ENCODE measurements at places on chromosomes 12 and 14.
A peak's percentile ranks its signal among the peaks of the same experiment; 100 is the strongest.

DNA sequence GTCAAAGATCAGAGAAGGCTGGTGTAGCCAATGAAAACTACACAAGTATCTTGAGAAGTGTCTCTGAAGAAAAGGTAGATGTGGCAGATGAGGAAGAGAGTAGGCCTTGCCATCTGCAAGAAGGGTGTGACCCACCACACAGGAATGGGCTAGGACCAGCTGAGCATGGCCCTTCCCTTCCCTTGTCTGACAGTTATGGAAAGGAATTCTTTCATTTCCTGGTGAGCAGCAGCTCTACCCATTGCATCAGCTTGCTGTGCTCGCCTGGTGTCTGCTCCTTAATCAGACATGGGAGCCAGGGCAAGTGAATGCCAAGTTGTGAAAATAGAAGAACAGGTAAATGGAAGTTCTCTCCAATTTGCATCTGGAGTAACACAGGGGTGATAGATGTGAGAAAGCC lies 145.2 kb upstream of the KRR1 start:
- DNase-seq = peak; percentile 94

DNA sequence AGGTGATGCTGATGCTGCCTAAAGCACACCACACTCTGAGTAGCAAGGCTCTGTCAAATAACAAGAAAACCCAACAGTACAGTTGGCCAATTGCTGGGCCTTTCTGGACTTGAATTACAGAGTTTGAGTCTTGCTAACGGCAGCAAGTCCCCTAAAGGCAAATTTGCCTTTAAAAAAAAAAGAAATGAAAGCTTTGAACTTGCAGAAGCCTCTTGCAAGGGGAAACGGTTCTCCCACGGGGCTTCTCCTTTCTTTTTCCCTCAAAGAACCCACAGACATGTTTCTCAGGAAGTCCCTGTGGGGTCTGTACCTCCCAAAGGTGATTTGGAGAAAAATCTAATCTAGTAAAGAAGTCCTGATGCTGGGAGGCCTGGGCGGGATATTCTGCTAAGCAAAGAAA lies 191.3 kb upstream of the MYL2 start:
- DNase-seq = no peak

- DNase-seq = peak; percentile 41
Observed at GRCh38 chr12:6771091-6771495, 1.2 kb upstream of the LAG3 start.

DNA sequence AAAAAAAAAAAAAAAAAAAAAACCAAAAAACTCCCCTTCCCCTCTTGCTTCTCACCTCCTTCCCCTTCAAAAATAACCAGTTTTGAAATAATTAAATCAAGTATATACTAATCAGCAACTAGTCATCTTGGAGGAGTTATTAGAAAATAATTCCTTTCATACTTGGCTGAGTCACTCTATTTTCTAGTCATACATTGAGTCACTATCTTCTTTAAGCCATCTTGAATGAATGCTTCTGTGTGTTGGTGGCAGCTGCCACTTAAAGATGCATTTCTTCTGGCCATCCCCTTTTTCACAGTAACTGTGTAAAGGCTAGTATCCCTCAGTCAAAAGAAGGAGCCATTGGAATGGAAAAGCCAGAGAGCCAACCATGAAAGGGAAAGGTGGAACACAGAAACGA lies 84.2 kb upstream of the TMEM263 start:
- DNase-seq = peak; percentile 52

DNA sequence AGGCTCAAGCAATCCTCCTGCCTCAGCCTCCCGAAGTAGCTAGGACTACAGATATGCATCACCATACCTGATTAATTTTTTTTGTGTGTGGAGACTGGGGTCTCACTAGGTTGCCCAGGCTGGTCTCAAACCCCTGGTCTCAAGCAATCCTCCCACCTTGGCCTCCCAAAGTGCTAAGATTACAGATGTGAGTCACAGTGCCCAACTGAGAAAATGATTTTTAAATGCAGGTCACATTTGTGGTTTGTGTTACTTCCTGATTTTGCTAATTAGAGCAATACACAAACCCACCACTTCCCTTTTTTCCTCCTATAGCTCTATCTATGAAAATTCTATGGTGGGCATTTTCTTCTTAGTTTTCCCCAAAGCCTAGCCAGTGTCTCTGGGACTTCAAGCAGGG lies 45.5 kb upstream of the TMEM263 start:
- no peak for DNase-seq

GRCh38 chr14:73232984-73233383 lies 4.3 kb upstream of the PAPLN start:
- no peak for DNase-seq

DNA sequence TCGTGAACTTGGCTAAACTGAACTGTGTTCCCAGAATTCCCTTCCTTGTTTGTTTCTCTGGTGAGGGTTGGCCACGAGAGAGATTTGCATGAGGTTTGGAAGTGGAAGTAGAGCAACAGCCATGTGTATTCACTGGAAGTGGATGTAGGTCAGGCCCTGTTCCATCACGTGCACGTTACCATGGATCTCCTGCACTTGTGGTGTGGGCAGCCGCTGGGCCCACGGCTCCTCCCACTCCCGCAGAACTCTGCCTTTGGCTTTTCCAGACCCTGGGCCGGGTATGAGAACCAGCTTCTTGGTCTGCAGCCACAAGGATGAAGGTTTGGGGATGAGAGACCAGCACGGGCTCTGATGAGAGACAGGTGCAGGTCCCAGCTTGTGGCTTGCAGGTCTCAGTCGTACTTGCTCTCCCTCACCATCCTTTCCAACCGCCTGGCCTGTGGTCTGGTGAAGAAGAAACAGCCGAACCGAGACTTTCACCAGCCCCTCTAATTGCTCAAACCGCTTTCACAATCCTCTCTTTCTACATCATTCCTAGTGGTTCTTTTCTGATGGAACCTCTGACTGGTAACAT lies 94.9 kb downstream of the DUSP16 start:
- no peak for DNase-seq

DNA sequence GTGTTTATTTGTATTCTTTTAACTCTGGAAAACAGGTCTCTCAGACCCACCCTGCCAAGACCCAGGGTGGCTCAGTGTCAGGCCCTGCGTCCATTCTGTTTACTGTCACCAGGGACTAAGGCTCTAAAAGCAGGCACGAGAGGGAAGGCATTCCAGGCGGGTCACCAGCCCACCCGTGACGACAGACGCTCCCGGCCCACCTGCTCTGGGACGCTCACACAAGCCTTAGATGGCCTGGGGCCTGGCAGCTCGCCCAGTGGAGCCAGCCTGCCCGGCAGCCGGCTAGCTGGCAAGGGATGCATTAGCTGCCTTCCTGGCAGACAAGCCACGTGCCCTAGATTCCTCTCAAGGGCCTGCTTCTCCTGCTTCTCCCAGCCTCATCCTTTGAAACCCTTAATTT lies 9.2 kb upstream of the NUAK1 start:
- DNase-seq = no peak

DNA sequence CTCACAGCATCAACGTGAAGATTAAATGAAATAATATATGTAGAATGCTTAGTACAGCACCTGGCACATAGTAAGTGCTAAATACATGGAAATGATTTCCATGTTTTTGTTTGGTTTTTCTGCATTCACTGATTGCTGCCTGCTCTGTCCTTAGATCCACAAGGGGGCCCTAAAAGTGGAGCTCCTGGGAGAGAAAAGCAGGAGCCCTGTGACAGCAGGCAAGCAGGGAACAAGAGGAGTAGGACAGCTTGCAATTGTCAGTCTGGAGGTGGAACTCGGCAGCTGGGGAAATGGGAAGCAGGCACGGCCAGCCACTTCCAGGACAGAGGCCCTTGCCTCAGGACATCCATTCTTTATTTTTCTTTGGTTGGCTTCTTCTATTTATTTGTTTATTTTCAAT lies 292.9 kb downstream of the BMP4 start:
- DNase-seq = peak; percentile 70

- DNase-seq = no peak
Observed at GRCh38 chr14:78073028-78073427, 97.1 kb upstream of the NRXN3 start.

- no peak for DNase-seq
Observed at GRCh38 chr12:56271031-56271430, 4.3 kb downstream of the COQ10A start.

DNA sequence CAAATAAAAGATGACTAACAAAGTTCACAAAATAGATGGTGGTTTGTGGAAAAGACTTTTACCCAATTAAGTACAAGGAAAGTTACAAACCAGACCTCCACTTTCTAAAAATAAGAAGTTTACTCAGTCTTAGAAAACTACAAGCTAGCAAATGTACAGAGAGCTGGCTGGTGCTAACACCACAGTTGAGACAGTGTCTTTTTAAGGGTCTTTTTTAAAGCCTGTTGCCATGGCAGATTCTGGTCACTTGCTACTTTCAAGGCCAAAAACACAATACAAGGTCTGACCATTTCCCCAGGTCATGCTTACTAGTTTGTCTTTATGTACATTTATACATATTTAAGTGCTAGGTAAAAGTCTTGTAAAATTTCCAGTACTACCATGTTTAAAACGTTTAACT lies 2.4 kb downstream of the BTG1 start:
- DNase-seq = no peak

DNA sequence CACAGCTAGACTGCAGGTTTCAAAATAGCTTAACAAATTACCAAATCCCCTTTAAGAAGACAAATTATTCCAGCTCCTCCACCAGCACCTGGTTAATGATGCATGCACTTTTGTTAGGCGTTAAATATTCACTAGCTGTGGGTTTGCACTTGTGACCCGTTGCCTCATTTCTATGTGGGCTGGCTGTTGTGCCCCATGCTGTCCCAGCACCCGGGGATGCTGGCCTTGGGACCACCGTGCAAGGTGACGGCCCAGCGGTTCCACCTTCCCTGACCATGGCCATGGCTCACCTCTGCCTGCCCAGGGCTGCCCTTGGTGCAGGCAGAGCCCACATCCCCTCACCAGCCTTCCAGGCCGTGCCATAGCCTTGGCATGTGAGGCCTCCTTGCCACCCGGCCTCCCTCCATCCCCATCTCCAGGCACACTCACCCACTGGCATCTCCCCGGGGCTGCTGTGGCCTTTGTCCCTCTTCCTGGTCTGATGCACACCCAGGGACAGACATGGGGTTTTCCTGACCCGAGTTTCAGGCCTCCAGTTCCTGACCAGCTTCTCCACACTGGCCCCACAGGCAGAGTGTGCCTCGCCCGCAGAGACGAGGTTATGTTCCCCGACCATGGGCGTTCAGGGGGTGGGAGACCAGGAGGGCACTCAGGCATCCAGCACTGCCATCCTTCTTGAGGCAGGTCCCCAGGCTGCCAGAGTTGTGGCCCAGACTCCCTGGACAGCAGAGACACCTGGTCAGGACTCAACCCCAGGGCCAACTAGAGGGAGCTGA lies 20.3 kb upstream of the C14orf180 start:
- DNase-seq = no peak

- DNase-seq = no peak
Observed at GRCh38 chr12:59724011-59724695, 128.3 kb downstream of the SLC16A7 start.

DNA sequence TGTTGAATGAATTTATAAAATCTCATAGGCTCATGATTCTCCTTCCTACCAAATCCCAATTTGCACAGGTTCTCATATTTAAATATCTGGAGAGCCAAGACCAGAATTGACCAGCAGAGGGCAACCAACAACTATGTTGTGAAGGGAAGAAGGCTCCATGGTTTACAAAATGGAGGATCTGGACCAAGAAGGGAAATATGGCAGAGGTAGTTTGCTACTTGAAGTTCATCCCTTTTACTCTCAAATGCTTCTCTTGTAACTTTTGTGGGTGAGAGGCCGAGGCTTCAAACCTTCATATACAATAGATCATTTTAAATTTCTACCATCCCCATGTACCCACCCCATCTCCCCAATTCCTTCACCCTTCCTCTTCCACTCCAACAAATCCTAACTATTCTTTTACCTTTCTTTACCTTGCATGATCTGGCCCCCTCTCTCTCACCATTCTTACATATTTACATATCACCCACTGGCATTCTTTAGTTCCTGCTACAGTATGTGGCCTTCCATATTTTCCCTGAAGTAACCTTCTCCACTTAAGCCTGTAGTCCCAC lies 3.8 kb upstream of the SMARCC2 start:
- peak; percentile 65 for DNase-seq

- DNase-seq = no peak
Observed at GRCh38 chr14:98770151-98770550, 501.8 kb downstream of the BCL11B start.

- no peak for DNase-seq
Observed at GRCh38 chr12:118827047-118827446, 154.3 kb upstream of the SRRM4 start.

DNA sequence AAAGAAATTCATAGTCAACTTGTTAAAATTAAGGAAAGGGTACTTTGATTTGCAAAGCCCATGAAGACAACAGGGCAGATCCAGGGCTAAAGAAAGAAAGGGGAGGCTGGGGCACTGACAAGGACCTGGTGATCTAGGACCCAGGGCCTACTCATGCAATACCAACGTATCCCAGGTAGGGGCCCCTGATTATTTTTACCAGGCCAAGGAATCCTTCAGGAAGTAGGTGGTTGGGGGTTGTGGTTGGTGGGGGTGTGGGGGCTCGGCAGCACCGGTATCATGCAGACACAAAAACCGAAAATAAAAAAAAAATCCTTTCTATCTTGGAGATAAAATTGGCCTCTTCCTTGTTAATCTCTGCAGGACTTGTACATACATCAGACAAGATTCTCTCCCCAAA lies 47.5 kb downstream of the GSC start:
- DNase-seq = no peak

DNA sequence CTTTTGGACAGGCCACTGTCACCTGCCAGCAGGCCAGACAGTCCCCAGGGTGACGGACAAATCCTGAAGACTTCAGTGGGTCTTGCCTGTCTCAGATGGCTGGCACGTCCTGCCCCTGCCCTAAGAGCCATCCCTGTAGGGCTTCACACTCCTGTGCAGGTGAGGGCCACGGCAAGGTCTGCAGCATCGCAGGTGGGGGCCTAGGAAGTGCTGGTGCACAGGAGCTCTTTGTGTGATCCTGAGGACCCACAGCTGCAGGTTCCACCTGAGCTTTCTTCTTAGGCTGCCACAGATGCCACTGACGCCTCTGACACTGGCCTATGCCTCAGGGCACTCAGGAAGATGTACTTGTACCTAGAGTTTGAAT lies 108.5 kb upstream of the FKBP4 start:
- no peak for DNase-seq

DNA sequence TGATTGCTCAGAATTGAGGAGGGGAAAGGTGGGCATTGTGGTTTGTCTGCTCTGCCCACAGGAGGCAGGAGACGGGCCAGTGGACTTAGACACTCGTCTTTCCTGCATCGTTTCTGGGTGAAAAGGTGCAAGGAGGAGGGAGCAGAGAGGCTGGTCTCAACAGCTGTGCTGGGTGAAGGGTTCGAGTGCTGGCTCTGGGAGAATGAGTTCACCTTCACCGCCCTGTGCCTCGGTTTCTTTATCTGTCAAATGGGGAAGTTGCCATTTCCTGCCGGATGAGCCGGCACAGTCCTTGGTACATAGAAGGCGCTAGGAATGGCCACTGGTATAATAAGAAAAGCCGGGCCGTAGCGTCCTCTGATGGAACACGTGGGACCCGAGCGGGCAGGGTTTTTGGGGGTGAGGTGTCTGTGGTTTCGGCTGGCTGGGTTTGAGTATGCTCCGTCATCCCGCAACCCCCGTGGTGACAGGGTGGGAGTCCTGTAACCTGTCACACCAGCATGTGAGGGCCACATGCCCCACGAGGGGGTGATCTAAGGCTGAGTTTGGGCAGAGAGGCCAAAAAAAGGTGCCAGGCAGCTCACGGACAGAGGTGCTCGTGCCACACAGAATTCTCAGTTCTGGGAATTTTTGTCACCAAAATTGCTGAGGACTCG lies 7.3 kb downstream of the BCL7A start:
- no peak for DNase-seq

Measured in foreskin fibroblast (primary cell).